ENCODE measurements at places on chromosomes 11 and 22.
A peak's percentile ranks its signal among the peaks of the same experiment; 100 is the strongest.

- DNase-seq: peak; percentile 16
These were observed 17.9 kb upstream of the SESN3 start for GRCh38 chr11:95248666-95249467.

GRCh38 chr11:60528934-60529333 is 13.7 kb downstream of the MS4A13 start:
- peak; percentile 39 for DNase-seq

DNA sequence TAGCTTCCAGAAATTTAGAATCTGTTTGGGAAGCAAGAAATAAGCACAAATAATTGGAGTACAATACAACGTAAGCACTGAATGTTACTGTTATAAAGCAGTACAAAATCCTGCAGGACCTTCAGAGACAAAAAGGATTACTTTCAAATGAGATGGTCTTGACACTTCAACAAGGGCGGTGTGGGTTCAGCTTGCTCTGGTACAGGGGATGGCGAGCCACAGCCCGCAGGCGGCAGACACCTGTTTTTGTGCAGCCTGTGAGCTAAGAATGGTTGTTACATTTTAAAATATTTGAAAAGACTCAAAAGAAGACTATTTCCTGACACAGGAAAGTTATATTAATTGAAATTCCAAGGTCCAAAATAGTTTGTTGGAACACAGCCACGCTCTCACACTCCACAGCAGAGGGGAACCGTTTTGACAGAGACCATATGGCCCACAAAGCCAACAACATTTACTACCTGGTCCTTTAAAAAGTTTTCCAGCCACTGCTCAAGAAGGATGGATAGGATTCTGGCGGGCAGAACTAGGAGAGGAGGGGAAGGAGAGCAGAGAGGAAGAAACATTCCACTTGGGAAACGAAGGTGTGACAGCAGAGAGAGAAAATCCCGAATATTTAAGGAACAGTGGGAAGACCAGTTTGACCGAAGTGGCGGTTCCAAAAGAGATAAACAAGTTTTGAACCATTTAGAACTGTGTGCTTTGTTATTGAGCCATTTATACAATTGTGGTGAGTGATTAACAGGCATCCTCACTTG is 6.3 kb downstream of the PRDM10 start:
- DNase-seq: no peak

- peak; percentile 91 for DNase-seq
These were observed 7.2 kb upstream of the PLXNB2 start for GRCh38 chr22:50314455-50315288.

DNA sequence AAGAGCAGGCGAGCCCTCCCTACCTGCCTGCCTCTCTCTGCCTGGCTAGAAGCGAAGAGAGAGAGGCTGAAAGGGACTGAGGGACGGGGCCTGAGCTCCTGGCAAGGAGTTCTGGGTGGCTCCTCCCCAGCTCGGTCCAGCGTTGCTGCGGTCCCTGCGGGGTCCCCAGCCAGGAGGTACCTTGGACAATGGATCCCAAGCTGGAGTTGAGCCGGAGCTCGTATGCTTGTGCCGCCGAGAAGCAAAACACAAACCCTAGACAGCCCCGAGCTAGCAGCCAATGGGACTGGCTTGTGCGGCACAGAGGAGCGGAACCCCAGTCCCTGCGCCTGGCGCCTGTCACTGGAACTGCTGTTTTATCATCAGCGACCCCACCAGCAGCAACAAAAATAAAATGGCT is 18.3 kb downstream of the SLC25A18 start:
- DNase-seq: peak; percentile 21

- DNase-seq: no peak
These were observed 10.3 kb upstream of the TSSC4 start for GRCh38 chr11:2390091-2390724.

GRCh38 chr11:10813945-10814344 is 5.2 kb upstream of the EIF4G2 start:
- DNase-seq: no peak

GRCh38 chr22:39426380-39427043 is 26.9 kb downstream of the TAB1 start:
- no peak for DNase-seq

DNA sequence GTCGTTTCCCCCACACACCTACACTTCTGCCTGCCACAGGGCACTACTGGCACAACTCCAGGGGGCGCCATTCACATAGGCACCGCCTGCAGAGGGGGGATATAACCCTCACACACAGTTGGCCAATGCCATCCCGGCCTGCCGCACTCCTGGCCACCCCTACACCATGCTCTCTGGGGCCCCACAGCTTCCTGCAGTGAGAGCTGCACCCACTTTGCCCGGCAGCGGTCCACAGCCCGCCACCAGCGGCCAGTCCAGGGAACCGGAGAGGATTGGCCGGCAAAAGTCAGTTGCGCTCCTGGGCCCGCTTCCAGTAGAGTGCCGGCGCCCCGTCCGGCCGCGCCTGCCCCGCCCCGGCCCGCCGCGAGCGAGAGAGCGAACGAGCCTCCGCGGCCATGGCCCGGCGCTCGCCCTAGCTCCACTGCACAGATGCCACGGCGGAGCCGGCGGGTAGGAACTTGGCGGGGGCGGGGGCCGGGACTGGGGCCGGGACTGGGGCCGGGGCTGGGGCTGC is 25.6 kb upstream of the SUSD2 start:
- DNase-seq: peak; percentile 79

DNA sequence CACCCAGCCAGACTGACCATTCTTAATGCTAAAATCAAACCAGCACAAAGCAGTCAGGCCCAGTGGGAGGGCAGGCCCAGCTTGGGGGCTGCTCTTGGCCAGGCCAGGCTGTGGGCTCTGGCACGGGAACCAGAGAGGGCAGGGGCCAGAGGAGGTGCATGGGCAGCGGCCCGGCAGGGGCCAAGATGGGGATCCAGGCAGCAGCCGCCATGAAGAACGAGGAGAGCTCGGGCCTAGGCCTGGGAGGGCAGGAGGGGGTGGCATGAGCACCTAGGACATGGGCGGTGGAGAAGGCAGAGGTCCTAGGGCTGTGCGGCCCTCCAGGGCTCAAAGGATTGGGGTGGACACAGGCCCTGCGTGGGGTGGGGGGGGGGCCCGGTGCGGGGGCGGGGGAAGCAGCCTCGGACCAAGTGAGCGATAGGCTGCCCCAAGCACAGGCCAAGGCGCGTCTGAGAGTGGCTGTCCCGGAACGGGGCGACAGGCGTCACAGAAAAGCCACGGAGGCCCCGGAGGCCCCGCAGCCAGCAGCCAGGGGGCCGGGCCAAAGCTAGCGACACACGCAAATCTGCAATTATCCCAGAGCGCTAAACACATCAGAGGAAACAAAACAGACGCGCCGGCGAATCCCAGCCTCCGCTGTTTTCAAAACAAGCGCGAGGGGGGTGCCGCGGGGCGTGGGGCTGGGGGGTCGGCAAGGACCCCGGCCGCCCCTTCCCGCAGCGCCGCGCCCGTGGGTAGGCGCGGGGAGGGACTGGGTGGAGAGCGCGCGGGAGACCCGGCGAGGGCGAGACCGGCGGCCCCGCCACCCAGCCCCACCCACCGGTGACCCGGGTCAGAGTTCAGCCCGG is 8.3 kb downstream of the PLXNB2 start:
- no peak for DNase-seq

GRCh38 chr22:28051787-28052356 is 132.8 kb upstream of the PITPNB start:
- DNase-seq: peak; percentile 24
